ENCODE measurements at places on chromosomes 6 and 20.

DNA sequence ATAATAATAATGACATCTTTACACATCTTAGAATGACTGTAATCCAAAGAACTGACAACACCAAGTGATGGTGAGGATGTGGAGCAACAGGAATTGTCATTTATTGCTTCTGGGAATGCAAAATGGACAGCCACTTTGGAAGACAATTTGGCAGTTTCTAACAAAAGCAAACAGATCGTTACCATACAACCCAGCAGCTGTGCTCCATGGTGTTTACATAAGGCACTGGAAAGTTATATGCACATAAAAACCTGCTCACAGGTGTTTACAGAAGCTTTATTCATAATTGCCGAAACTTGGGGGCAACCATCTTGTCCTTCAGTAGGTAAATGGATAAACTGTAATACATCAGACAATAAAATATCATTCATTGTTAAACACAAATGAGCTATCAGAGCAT, 18.3 kb upstream of the ASF1A start:
- no peak for DNase-seq

- no peak for DNase-seq
Measured at GRCh38 chr20:21781446-21782075, 76.1 kb downstream of the PAX1 start.

DNA sequence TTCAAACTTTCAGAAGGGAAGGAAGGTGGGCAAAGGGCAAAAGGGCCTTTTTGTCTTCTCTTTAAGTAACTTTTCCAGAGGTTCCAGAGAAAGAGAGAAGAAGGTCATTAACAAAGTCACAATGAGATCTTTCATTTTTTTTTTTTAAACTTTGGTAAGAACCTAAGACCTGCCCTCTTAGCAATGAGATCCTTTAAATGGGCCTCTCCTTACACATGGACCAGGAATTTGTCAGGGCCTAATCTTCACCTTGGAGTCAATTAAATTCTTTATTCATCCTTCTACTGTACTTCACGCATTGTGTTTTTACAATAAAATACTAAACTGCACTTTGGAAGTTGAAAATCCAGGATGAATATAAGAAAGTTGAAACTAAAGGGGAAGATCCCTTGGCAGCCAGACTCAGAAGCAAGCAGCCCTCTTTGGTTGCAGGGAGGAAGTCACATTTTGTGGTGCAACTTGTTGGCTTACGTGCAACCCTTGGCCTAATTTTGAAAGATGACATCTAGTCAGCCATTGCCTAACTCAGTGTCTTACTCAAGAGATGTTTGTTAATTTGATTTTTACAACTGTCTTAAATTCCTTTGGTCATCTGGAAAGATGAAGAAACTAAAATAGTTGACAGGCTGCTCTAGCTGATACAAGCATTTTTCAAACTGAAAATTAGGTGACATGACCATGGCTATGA, 11.9 kb upstream of the TMEM170B start:
- DNase-seq = no peak

DNA sequence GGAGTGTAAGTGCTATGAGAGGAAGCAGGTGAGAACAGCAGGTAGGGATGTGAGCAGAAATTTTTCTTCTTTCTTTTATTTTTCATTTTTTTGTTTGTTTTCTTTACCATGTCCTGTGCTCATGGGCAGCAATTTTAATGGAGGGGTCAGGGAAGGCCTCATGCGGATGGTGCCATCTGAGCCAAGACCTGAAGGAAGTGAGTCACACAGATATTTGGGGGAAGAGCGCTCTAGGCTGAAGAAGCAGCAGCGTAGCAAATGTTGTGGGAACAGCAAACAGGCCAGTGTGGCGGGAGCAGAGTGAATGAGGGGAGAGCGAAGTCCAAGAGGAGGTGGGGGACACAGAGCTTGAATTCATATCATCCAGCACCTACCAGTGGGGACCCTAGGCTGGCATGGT, 12.7 kb downstream of the SPDEF start:
- DNase-seq = no peak

DNA sequence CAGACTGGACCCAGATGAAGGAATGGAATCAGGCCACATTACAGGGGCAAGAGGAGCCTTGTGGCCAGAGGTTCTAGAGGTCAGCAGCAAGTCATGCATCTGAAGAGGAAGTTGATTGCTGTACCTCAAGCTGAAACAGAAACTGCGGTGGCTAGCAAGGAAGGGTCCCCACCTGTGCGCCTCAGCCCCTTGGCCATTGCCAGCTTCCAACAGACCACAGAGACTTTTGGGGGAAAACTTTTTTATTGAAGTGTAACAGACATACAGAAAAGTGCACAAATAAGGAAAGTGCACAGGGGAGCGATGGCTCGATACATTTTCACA, 26.8 kb upstream of the SLC9A8 start:
- no peak for DNase-seq

DNA sequence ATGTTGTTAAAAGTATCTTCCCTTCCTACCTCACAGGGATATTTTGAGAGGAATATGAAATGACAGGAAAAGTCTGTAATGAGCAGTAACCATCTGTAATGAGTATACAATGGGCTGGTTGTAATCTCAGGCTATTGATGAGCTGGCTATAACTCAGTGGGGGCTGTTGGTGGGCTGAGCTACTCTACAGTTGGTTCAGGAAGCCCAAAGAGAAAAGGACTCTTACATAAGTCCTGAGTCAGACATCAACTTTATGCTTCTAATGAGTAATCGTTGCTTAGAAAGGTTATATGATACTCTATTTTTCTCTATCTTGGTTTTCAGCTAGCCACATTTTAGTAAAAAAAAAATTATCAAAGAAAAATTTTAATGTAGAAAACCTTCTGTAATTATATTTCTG, 26.4 kb downstream of the ZNF391 start:
- DNase-seq = no peak

DNA sequence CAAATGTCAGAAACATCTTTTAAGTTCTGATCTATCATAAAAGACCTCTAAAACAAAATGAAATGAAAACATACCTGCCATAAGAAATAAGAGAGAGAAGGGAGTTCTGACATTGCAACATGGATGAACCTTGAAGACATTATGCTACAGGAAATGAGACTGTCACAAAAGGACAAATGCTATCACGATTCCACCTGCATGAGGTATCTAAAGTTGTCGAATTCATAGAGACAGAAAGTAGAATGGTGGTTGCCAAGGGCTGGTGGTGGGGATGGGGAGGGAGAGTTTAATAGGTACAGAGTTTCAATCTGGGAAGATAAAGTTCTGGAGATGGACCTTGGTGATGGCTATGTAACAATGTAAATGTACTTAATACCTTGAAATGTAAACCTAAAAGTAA, 3.3 kb downstream of the EZR start:
- no peak for DNase-seq

DNA sequence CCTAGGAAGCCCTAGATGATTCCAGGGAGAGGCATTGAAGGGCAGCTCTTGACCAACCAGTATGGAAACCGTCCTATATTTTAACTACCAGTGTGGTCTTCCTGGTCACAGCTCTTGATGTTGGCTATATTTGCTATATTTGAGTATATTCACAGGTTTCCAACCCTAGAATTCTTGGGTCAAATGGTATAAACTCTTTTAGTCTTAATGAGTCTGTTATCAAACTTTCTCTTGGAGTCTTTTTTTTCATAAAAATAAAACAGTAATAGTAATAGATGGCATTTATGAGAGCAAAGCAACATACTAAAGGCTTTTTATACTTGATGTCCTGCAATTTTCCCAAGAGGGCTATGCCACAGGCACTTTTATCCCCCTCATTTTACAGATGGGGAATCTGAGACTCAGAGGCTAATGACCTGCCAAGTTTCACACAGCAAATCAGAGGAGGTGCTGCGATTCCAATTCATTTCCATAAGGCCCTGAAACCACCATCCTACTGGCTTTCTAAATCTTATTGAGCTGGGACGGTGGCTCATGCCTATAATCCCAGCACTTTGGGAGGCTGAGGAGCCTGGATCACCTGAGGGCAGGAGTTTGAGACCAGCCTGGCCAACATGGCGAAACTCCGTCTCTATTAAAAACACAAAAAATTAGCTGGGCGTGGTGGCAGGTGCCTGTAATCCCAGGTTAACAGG, 217.2 kb upstream of the ZNF217 start:
- DNase-seq = no peak

DNA sequence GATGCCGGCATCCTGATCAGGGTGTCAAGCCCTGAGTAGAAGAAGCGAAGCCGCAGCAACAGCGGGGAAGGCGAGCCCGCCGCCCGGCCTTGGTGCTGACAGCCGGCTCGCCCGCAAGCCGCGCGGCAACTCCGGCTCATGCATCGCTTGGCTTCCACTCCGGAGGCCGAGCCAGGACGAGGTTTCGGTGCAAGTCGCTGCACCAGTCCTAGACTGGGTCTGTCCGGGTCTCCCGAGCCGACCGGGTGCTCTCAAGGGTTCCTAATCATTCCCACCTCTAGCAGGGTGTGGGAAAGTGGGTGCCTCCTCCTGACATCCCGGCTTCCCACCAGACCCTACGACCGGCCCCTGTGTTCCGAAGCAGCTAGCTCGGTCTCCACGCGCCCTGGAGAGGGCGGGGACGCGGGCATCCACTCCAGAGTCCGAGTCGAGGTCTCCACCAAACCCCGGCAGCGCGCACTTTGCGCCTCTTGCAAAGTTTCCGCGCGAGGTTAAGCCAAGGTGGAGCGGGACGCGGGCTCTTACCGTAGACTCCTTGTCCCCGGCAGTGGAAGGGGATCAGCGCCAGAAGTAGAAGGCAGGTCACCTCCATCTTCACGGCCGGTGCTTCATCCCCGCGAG, 1.4 kb downstream of the MDGA1 start:
- DNase-seq = no peak

DNA sequence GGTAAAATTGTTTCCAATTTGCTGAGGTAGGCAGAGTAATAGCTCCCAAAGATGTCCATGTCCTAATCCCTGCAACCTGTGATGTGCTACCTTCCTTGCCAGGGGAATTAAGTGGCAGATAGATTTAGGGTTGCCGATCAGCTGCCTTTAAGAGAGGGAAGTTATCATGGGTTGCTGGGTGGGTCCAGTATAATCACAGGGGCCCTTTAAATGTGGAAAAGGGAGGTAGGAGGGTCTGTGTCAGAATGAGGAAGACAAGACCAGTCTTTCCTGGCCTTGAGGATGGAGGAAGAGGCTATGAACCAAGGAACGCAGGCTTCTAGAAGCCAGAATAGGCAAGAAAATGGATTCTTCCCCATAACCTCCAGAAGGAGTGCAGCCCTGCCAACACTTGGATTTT, 50.7 kb downstream of the CTCFL start:
- no peak for DNase-seq

DNA sequence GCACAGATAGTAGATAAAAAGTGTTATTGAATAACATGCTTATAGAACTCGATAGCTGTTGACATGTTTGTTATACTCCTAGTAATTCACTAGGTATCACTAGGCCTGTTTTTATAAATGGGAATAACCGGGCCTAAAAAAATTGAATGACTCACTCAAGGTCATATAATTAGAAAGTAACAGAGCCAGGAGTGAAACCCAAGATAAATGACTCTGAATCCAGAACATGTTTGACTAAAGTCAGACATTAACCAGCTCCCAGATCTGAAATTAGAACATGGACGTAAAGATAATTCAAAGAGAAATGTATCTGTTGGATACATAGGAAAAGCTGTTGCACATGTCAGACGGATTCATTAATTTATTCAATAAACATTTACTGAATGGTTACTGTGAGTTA, 26.9 kb downstream of the RGS17 start:
- DNase-seq = no peak

DNA sequence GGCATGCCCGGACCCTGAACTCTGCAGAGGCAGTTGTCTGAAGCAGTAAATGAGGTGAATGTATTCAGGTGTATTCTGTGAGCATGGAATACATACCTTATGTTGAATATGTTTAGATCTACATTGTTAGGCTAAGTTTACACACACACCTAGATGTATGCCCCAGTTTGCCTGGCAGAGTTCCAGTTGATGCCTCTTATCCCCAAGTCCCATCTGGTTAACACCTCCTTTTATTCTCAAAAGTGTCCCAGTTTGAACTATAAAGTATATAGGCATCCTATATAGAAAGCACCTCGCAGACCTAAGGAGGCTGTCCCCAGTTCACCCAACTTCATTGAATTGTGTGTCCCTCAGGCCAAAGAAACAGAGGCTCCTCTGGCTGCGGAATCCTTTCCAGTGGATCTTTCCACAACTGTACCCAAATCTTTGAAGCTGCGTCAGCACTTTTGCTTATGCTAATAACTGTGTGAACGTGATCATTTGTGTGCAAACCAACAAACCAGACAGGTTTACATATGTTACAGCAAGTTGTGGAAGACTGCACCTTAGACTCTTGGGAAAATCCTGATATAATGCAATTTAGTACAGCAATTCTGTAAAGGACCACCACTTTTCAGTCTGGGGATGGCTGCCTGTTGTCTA, 4.8 kb upstream of the DHX35 start:
- no peak for DNase-seq

- DNase-seq = no peak
Measured at GRCh38 chr20:21586682-21587081, 72.8 kb upstream of the NKX2-2 start.

DNA sequence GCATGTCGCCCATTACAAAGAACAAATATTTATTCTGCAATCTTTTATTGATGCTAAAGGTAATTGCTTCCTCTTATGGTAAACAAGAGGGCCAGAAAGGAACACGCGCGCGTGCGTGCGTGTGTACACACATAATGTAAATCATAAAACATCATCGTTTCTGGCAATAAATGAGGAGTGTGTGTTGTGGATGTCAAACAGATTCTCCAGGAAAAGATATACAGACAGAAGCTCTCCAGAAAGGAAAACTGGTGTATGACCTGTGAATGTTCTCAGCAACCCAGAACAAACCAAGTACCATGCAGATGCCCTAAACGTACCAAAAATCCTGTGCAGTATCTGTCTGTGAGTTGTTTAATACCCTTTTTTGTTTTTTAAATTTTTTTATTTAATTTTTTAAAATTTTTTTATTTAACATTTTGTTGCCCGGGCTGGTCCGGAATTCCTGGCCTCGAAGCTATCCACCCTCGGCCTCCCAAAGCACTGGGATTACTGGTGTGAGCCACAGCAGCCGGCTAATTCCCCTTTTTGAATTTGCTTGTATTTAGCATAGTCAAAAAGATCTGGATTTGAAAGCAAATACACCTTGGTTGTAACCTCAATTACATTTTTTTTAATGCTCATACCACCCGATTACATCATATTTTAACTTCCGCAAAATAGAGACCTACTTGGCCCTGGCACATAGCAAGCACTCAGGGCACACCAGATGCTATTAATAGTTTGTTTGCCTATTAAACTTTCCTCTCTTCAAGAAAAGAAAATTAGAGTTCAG, 909 bp upstream of the NUDT3 start:
- DNase-seq = no peak

GRCh38 chr6:3364391-3364790, 92.5 kb downstream of the SLC22A23 start:
- no peak for DNase-seq

Measured in nucleus accumbens (tissue), 56 donors.